ENCODE measurements at places on chromosomes 7 and 10. TPM values are rescaled to one million over a fixed set of nuclear protein-coding genes. Genes with fewer than 3 reads are reported as not detected.

CNNM1 gene
- total RNA-seq: 4.0 TPM

DNA sequence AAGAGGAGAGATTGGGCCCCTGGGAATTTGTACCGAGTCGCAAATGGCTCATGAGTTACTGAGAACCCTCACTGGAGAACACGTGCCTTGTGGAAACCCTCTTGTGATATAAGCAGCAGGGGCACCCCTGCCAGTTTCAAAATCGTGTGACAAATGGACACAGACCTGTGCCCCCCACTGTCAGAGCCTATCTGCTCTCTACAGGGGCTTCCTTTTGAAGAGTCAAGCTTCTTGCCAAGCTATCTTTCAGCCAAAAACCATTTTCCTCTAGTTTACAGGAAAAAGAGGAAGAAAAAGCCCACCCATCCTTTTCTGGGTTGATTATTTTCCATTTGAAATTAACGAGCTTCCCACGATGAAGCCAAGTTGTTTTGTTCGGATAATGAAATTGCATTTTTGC is 64.1 kb upstream of the MPP7 start:
- no peak for DNase-seq

DNA sequence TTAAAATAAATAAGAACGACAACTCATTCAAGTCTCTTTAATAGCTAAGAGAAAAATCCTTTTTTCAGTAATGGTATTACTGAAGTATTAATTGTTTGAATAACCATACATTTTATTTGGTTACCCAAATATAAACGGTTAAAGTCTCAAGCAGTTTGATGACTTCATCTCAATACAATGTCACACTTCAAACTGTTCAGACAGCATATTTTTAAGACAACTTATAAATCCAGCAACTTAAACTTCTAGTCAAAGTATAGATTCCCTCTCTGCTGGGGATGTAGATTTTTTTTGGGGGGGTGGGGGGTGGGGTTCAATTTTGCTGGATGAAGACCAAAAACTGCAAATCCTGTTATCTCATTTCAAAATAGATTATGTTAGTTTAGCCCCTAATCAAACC is 42.0 kb downstream of the GNA12 start:
- no peak for DNase-seq

DNA sequence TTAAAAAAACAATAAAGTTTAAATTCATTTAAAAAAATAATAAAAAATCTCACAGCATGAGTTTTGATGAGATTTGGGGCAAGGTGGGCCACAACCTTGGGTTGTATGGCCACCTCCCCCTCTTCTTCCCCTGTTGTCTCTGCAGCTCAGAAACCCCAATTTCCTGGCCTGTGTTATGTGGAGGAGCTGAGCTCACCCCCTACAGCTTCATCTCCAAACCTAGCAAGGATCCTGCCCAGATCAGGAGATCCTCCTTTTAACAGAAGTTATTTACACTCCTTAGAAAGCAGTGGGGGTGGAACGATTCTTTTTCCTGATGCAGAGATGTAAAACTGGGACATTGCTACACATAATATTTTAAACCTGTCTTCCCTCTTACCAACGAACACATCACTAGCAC is 6.9 kb upstream of the SH2D4B start:
- no peak for DNase-seq

CHAT gene
- total RNA-seq: not detected

RBP3 gene
- total RNA-seq: not detected

GRCh38 chr7:77354484-77354883 is 61.7 kb downstream of the GSAP start:
- DNase-seq: no peak

- no peak for DNase-seq
Measured at GRCh38 chr7:45873355-45873754, 473 bp upstream of the CCDC201 start.

XRCC2 gene
- total RNA-seq: 1.2 TPM

- no peak for DNase-seq
Measured at GRCh38 chr7:100884736-100885439, 4.6 kb downstream of the UFSP1 start.

All from suprapubic skin (tissue), 4 donors.